C1 segment of cervical spinal cord (tissue), 14 donors: ENCODE measurements at places on chromosomes 16 and 17.
A peak's percentile ranks its signal among the peaks of the same experiment; 100 is the strongest.

DNA sequence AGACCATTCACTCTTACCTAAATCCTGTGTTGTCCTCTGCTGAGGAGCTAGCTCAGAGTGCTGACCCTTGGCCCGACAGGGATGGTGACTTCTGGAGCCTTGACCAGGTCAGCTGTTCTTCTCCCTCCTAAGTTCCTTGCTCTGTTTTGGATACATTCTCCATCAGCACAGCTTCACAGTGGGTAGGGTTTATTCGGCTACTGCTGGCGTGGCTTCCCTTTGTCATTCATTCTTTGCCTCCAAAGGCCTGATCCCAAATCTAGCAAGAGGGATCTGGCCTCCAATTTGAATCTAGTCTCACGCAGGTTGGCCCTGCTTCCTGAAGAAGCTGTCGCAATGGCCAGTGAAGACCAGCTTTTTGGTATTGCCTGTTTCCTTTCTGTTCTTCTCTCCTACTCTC, 116.6 kb downstream of the SHISA9 start:
- DNase-seq: no peak

GRCh38 chr17:60156746-60157145, 7.0 kb downstream of the CA4 start:
- no peak for DNase-seq

DNA sequence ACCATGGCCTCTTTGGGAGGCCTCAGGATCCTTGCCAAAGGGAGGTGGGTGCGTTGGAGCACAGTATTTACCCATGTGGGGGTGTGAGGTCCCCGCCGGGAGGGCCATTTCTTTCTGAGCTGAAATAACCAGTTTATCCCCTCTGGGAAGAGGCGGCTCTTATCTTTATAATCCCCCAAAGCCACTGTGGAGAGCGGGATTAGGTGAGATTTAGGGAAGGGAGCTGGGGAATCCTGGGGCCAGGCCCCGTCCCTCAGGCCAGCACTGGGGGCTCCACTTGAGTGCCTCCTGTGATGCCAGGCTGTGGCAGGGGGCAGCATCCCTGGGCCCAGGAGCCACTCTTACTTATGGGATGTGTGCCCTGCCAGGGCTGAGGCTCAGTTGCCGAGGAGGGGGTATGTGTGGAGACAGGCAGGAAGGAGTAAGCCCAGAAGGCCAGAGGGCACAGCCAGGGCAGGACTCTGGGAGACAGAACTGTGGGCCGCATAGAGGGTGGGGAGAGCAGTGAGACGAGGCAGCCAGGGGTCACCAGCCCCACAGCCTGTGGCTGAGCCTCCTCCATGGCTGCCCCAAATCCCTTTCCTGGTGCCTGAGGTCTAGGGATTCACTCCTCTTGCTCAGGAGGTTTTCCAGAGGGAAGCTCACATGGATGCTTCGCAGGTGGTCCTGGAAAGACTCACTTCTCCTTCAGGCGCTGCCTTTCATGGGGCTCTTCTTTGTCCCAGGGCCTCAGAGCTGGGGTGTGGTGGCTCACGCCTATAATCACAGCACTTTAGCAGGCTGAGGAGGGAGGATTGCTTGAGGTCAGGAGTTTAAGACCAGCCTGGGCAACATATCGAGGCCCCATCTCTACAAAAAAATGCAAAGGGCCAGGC, 25.0 kb downstream of the TMEM94 start:
- no peak for DNase-seq

- no peak for DNase-seq
These were observed 74.2 kb downstream of the CYTH1 start for GRCh38 chr17:78707923-78708322.

- DNase-seq: no peak
These were observed 196.4 kb upstream of the KIF2B start for GRCh38 chr17:53626286-53626685.

DNA sequence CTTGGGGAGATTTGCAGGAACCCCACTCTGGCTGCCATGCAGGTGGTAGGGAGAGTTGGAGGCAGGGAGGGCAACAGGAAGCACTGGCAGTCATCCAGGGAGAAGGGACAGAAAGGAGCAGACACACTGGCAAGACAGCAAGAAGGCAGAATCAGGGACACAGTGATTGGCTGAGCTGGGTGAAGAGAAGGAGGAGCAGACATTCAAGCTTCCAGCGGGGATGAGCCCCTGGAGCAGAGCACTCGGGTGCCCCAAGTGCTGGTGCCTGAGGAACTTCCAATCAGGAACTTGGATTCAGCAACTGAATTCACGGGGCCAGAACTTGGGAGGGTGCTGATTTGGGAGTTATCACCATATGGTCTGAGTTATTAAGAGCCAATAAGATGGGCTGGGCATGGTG, 6.3 kb upstream of the ITGA3 start:
- no peak for DNase-seq

DNA sequence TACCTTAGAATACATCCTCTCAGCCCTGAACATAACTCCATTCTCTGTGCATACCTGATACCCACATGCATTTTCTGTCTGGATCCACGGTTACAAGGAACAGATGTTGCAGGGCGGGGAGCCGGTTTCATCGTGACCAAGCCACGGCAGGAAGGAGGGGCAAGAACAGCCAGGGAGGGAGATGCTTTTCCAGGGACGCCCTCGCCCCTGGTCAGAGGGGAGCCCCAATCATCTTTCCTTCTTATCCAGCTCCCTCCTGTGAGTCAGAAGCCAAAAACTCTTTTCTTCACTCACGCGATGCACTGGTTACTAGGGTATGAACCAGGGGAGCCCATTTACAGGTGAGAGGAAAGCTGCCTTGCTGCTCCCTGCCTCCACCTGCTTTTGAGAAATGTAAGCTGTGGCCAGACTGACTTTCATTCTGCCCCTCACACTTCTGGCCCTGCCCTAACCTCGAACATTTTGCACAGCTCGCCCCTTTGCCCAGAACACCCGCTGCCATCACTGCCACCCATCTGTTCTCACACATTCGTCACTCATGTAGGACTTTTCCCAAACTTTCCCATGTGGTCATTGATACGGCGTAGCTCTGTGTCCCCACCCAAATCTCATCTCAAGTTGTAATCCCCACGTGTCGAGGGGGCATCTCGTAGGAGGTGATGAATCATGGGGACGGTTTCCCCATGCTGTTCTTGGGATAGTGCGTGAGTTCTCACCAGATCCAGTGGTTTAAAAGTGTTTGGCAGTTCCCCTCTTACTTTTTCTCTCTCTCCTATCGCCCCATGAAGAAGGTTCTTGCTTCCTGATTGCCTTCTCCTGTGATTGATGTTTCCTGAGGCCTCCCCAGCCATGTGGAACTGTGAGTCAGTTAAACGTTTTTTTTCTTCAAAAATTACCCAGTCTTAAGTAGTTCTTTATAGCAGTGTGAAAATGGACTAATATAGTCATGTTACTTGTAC, 20.5 kb downstream of the FOXL1 start:
- no peak for DNase-seq

DNA sequence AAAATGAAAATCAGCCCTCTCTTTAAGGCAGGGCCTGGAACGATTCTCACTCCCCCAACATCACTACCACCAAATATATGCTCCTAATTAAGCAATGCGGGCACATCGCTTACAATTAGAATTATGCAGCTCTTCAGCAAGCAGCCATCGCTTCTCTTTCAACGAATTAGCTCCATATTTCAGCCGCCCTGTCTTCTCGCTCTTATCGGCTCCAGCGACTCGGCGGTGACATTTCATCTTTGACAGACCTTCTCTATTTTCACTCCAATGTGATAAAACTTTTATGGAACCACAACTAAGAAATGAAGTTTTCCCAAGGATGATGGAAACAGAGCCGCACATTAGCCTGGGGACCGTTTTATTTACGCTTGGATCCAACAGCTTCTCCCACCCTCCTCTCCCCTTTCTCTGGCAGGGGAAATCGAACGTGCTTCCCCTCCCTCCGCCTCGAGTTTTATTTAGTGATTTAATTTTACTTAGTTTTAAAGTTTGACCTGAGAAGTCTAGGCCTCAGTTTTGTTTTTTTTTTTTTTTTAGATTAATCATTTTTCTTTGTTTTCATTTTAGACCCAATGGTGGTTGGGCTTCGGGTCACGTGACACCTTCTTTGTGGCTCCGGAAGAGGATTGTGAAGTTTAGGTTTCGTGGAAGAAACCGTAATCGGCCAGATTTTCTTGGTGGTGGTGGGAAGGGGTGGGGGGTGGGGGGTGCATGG, 3.1 kb upstream of the HOXB2 start:
- DNase-seq: no peak

- no peak for DNase-seq
These were observed 56.3 kb upstream of the BRD7 start for GRCh38 chr16:50425044-50425443.

DNA sequence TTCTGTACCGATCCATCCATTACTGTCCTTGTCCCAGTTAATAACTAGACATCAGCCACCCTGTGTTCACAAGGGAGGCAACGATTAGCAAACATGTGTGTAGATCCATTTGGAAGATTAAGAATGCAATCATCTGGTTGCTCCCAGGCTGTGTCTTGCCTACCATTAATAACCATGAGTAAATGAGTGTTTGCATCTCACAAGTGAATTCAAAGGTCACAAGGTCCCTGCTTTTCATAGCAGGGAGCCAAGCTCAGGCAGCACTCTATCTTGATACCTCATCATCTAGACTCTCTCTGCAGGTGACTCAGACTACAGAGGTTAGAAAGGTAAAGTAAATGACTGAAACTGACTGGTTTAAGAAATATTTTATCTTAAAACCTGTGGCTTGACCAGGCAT, 25.3 kb downstream of the VWA3A start:
- DNase-seq: no peak

- peak; percentile 58 for DNase-seq
These were observed 556 bp upstream of the SPNS1 start for GRCh38 chr16:28974007-28974436.

DNA sequence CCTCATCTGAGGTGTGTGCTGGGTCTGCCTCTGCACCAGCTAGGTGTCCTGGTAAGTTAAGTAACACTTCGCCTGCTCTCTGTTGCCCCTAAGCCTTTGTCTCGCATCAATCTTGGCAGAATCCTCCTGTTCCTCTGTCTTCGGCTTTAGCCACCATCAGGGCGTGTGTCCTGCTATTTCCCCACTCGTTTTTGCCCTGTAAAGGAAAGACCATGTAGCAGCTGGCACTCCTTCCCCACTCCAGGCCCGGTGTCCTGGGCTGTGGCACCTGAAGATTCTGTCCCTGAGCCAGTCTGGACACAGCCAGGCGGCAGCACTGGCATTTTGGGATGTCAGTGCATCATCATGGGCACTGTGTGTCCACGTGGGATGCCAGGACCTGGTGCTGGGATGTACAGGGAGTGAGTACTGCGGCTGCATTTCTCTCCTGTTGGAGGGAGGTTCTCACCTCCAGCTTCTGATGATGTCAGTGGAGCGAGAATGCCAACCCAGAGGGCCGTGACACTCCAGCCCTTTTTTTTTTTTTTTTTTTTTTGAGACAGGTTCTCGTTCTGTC, 26.2 kb upstream of the FOXK2 start:
- no peak for DNase-seq

DNA sequence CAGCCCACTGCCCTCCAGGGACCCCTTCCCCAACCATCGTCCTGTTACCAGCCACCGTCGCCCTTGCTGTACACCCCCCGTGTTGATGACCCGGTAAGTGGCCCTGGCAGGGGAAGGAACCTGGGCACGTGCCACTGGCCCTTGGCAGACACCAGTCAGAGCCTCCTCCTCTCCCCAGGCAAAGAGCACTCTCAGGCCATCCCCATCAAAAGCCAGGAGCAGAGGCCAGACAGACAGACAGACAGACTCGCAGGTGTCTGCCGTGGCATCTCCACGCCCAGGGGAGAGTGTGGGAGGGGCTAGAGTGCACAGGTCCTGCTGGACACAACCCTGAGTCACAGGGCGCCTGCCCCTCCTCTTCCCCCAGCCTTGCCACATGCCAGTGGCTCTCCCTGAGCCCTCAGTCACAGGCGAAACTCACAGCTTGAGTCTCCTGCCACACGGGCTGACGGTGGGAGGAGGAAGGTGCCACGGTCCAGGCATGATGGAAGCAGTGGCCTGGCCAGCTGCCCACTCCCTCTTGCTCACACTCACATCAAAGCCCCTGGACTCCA, 7.8 kb downstream of the CLCN7 start:
- DNase-seq: no peak

DNA sequence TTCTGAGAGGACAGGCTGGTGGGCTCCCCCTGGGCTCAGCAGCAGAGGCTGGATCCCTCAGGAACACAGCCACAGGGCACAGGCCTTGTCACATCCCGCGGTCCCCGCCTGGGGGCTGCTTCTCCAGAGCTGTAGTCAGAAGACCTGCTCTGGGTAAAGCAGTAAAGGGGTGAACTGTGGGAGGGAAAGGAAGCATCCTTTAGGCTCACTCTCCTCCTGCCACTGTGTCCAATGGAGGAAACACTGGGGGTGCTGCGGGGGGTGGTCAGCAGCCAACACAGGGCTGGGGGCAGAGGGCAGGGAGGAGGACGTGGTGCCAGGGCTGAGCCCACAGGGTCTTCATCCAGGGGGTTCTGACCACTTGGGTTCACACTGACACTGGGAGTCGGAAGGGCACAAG, 5.0 kb upstream of the SLC38A8 start:
- no peak for DNase-seq

- no peak for DNase-seq
These were observed 24.9 kb downstream of the USP22 start for GRCh38 chr17:21017861-21018260.

DNA sequence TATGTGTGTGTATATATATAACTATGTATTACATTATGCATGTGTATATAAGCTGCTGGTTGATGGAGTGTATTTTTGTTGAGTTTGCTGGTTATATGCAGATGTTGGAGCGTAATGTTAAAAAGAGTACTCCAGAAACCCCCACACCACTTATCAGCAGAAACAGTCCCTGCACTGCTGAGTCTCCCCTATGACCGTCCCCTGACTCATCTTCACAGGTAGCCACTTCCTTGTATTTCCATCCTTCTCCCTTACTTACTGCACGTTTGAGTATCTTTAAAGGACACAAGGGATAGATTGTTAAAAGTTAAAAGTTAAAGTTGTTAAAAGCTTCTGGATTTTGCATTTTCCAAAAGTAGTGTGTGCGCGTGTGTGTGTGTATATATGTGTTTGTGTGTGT, 853.9 kb upstream of the EEF2KMT start:
- DNase-seq: no peak

- DNase-seq: no peak
These were observed 81.6 kb upstream of the CDC42EP4 start for GRCh38 chr17:73393381-73393780.

DNA sequence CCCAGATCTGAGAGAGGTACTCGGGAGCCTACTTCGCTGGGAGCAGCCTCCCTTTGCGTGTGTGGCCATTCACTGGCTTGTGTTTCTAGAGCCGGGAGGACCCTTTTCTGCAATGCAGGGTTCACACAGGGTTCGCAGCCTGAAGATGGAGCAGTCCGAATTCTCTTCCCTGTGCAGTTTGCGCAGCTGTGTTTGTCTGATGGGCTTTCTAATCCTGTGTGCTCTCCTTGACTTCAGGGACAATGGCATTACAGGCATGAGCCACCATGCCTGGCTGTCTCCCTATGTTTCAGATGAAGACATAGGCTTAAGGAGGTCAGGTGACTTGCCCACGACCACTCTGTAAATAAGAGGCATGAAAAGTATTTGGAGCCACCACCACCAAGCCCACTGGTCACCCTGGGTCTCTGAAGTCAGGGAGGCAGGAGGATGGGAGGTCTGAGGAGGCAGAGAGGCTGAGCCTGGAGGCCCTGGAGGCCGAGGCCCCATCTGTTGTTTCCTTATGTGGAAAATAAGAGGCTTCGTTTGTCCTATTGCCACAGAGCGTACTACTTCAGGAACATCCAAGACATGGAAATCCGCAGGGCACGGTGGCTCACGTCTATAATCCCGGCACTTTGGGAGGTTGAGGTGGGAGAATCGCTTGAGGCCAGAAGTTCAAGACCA, 5.0 kb upstream of the STH start:
- no peak for DNase-seq
